Hematopoietic multipotent progenitor cell treated with erythropoietin and hydrocortisone succinate and interleukin-3 and kit ligand, for 15 days (in vitro differentiated cells): ENCODE measurements at places on chromosomes 1 and 21.

- DNase-seq: no peak
Observed at GRCh38 chr1:206491616-206492015, 15.7 kb upstream of the RASSF5 start.

- DNase-seq: no peak
Observed at GRCh38 chr1:229035054-229035747, 235.7 kb upstream of the RAB4A start.

- DNase-seq: no peak
Observed at GRCh38 chr1:7948960-7949359, 8.3 kb upstream of the TNFRSF9 start.

DNA sequence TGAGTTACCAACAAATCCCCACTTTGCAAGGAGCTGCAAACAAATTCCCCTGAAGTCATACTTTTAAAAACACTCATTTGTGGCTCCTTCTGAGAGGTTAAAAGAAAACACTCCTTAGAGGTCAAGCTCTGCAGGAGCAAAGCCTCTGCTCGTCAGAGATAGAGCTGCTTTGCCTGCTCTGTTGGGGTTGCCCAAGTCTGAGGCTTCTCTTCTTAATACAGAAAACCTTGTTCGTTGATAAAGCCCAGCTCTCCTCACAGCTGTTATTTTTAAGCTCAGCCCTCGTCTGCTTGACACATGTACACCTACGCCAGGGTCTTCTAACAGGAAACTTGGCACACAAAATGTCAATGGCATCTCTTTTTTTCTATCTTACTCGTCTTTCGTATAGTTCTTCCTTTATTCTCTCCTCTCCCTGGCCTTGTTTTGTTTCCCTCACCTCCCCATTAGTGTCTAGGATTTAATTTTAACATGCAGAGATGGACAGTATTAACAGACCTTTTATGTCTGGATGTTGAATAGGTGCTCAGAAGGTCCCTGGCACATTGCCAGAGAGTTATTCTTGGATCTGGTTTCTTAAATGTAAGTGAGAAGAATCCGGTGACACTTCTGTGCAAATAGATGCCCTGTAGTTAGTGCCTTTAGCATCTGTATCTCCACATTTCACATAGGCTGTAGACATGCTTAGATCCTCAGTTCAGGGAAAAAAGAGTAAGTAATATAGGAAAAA is 86.0 kb downstream of the LRRC53 start:
- DNase-seq: peak; percentile 4

DNA sequence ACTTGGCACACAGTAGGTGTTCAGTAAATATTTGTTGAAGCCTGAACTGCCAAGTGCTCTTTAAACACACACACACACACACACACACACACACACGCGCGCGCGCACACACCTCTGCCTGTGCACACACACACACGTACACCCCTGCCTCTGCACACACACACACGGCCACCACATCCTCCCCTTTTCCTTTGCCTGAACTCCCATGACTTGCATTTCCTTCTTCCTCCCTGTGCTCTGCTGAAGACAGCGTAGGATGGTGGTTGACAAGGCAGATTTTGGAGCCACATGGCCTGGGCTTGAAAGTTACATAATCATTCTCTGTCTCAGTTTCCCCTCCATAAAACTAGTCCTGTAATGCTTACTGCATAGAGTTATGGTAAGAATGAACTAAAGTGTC is 712.3 kb downstream of the PTPRU start:
- DNase-seq: no peak

- DNase-seq: no peak
Observed at GRCh38 chr21:15141261-15141970, 76.6 kb upstream of the NRIP1 start.

GRCh38 chr1:86487131-86487810 is 18.5 kb downstream of the CLCA1 start:
- DNase-seq: no peak

- no peak for DNase-seq
Observed at GRCh38 chr1:74693473-74693872, 19.9 kb upstream of the ERICH3 start.

DNA sequence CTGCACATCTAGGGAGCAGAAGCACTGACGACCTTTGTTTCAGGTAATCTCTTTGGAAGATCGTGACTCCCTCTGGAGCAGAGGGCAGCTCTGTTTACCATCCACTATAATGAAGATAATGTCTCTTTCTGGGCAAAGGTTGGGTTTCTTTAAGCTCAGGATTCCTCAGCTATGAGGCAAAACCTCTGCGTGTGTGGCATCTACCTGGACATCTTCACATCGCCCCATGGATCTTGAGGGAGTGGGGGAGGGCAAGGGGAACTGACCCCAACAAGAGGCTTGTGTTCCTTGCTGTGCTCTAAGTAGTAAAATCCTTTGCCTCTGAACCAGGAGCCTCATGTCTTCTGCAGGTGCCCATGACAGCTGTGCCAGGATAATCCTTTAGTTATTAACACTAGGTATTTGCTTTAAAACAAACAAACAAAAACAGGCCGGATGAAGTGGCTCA is 19.6 kb downstream of the SPATA45 start:
- no peak for DNase-seq

DNA sequence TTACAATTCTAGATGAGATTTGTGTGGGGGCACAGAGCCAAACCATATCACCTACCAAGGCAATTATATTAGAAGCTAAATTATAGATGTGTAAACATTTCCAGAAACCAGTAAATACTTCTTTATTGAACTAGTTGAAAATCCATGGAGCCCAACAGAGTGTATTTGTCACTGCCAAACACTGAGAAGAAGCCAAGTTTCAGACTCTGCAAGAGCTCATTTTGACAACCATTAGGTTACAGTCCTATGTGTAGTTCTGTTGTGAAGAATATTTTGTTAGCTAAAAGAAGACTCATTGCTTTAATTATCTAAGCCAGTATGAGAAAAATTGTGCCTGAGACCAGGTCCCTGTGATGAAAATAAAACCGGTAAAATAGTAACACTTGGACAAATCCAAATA is 358.9 kb upstream of the SGIP1 start:
- no peak for DNase-seq

DNA sequence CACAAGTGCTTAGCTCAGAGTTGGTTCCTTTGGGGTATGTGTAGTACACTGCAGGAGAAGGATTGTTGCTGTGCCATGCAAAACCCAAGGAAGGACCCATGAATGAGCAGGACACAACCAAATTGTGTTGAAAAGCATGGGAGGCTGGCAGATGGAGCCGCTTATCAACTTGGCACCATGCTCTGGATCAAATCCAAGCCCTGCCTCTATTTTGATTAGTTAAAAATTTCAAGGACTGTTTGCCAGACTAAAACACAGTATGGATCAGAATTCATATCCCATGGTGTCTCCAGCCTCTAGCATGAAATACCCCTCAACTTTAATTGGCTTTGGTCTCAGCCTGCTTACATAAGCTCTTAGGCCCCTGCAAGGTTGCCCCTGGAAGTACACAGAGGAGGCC is 27.8 kb downstream of the CCDC185 start:
- no peak for DNase-seq

GRCh38 chr1:95096218-95096841 is 20.8 kb upstream of the TLCD4 start:
- no peak for DNase-seq

DNA sequence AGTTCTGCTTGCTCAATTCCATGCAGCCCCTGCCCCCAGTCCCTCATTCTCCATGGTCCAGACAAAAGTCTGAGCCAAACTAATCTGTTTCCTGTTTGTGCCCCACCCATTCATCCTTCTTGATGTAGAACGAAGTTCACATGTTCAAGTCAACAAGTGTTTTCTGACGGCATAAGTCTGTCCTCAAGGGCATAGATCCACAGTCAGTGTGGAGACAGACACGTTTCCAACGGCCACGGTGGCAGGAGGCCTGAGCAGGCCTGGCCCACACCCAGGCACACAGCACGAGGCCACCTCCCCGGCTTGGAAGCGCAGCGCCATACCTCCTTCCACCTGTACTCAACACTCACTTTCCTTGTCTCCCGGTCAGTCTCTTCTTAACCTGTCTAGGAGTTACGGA is 16.1 kb downstream of the ADORA1 start:
- no peak for DNase-seq

GRCh38 chr1:155645034-155645598 is 35.1 kb downstream of the MSTO1 start:
- no peak for DNase-seq

GRCh38 chr1:153985941-153986761 is at the start of gene RAB13:
Gene RAB13, minus strand, starts transcription at chr1:153986339. Its CDS starts 103 bp downstream, at chr1:153986236.
- peak; percentile 54 for DNase-seq

DNA sequence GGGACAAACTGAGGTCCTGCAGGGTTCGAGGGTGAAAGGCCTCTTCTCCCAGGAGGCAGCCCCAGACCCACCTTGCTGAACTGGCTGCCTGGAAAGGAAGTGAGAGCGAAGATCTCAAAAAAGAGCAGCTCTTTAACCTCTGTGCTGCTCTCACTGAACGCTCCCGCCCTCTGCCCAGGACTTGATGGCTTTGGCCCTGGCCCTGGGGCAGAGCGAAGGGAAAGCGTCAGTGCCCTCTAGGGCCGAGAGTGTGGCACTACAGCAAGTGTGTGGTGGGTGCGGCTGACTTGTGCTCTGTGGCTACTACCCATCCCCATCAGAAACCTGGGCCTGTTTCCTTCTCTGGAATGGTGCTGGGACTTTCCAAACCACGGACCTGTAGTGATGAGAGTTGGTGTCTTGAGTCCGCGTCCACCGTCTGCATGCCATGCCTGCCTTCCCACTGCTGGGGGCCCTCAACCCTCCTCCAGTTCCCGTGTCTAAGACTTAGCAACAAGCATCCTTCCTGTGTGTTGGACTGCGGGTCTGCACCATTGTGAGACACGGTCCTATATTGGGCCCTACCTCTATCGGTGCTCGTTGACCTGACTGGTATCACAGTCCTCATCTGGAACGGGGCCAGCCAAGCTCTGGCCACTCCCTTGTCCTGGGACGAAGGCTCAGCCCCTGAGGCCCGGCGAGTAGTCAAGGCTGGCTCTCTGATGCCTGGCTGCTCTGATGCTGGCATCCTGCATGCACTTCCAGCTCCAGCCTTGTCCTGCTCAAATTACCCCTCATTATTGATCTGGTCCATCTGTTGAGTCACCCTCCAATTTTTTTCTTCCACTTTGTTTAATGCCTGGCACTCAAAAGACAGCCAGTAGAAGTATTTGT is 180.3 kb downstream of the DISC1 start:
- DNase-seq: peak; percentile 49

- DNase-seq: no peak
Observed at GRCh38 chr1:214640431-214641213, 37.6 kb downstream of the CENPF start.

- DNase-seq: no peak
Observed at GRCh38 chr1:93042187-93043056, 36.7 kb upstream of the MTF2 start.

GRCh38 chr1:86990826-86991225 is 76.4 kb downstream of the HS2ST1 start:
- no peak for DNase-seq

DNA sequence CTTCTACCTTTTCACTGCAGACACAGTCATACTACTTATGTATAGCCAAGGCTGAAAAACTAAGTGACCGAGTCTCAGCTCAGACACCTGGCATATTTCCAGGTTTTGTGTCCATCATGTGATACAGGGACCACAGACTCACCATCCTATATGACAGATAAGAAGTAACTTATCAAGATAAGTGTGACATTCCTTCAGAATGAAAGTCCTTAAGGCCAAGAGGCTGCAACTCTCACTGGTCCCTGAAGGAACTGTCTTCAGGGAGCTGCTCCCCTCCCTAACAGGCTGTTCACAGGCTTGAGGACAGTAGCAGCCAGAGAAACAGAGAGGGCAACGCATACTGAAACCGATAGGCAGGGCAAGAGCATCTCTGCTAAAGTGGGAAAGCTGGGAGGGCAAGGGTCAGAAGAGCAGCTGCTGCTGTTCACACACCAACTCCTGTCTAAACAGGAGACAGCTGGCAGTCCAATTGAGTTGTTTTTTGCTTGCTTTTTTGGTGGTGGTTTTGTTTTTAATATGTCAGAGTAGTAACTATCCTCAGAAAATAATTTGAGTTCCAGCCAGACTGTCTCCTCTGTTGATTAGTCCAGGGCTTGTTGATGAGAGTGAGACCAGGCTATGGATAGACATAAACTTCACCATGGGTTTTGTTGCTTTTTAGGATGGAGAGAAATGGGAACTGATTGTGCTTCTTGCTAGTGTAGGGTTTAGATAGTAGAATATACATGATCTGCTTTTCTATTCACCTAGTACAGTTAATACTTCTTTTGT is 67.7 kb downstream of the MACF1 start:
- no peak for DNase-seq

- DNase-seq: no peak
Observed at GRCh38 chr1:13701271-13701640, 1.3 kb downstream of the PRDM2 start.

GRCh38 chr1:202374099-202374498 is 25.6 kb downstream of the PPP1R12B start:
- no peak for DNase-seq

DNA sequence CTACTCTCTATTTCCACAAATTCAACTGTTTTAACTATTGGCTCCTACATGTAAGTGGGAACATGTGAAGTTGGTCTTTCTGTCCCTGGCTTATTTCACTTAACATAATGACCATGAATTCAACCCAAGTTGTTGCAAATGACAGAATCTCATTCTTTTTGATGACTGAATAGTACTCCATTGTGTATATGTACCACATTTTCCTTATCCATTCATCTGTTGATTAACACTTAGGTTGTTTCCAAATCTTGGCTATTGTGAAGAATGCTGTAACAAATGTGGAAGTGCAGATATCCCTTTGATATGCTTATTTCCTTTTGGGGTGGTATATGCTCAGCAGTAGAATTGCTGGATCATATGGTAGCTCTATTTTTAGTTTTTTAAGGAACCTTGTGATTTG is 33.0 kb downstream of the GBP6 start:
- no peak for DNase-seq

GRCh38 chr1:26405281-26405915 is 5.2 kb upstream of the LIN28A start:
- no peak for DNase-seq

DNA sequence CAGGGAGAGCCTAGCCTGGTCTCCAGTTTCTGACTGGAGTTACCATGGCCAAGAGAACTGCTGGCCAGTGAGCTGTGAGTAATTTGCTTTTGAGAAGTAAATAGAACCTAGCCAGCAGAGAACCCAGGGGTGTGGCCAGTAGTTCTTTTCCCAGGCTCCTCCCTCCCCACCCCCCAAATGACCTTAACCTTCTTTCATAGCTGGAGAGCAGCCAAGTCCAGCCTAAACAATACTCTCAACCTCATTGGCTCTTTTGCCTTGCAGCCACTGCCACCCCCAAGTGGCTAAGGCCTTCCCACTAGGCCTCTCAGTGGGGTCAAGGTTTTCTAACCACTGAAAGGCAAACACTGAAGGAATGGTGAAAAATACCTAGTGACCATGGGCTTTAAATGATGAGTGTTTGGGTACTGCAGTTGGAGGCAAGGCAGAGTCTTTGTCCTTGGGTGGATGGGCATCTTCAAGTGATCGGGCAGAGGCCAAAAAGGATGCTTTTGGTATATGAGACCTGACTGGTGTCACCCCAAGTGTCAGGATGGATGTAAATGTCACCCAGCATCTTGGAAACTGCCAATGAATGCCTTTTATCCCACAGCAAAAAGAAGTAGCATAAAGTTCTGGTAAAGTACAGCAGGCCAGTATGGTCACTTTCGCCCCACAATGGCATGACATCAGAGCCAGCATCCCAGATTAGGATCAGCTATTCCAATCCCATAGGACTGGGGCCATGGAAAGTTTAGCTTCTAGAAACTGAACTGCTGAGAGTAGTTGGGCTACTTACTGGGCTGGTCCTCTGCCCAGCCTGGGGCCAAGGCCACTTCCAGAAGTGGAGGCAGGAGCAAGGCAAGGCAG is 3.5 kb upstream of the PIGV start:
- peak; percentile 67 for DNase-seq

GRCh38 chr1:84856726-84857270 is 36.2 kb downstream of the LPAR3 start:
- no peak for DNase-seq

GRCh38 chr1:7582460-7582972 is 188.6 kb upstream of the VAMP3 start:
- no peak for DNase-seq
